ENCODE measurements at places on chromosomes 3 and 15.

- no peak for DNase-seq
These were observed 9.3 kb downstream of the ARIH2 start for GRCh38 chr3:48927928-48928327.

- DNase-seq: no peak
These were observed 69.9 kb downstream of the IGF2BP2 start for GRCh38 chr3:185754920-185755319.

DNA sequence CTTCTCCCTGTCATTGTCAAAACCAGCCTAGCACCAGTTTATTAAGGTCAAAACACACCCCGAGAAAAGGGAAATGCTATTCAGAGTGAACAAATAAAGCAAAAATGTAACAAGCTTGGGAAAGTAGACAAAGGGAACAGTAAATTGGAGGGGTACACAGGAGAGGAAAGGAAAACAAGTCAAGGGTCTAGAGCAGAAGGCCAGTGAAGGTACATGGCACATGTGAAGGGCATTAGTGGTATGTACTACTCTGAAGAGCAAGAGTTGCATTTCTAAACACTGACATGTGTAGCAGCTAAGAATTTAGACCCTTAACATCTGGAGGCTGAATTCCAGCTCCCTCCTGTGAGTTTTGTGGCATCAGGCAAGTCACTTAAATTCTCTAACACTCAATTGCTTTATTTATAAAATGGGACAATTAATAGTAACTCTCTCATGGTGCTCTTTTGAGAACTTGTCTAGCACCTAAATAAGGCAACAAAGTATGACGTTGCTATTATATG is 244.3 kb upstream of the ADAMTS9 start:
- no peak for DNase-seq

DNA sequence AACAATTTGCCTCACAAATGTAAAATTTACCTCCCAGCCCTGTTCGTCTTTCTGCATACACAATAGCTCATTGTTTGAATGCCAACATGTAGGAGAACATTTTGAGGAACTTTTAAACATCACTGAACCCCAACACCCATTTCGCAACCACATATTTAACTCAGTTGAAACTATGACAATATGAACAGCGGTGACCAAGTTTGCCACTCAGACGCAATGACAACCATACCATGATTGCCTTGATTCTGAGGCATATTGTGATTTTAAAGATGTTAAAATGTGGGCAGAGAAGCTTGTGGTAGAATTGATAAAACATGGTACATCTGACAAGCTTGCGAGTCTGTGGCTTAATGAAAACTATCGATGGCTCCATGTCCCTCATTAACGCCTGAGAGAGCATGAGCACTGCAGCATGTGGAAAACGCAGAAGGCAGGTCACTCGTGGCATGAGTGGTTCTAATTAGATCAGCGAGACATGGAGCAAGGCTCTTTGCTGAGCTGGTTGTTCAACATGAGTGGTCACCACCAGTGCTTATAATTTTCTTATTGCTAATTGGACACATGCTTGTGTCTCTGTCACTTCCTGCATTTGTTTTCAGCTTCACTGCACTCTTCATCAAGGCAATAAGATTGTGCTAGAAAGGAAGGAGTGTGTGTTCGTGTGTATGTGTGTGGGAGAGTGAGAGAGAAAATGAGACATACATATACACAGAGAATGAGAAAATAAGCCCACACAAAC is 116.8 kb downstream of the CHST2 start:
- DNase-seq: no peak

DNA sequence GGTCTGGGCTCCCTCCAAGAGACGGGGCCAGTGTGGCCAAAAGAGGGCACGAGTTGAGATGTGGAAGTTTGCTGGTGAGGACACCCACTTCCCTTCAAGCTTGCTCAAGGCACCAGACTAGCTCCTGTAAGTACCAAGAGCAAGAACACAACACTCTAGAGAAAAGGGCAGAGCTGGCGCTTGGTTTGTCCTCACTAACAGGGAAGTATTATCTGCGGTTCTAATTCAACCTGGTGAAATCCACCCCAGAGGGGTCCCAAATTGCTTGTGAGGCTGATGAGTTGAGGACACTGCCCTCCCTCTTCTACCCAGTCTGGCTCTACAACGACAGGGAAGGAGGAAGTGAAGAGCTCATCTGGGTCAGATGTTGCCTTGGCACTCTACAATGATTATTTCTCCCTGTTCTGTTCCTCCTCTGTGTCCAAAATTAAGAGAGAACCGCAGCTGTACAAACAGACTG is 16.9 kb upstream of the FSIP1 start:
- no peak for DNase-seq

DNA sequence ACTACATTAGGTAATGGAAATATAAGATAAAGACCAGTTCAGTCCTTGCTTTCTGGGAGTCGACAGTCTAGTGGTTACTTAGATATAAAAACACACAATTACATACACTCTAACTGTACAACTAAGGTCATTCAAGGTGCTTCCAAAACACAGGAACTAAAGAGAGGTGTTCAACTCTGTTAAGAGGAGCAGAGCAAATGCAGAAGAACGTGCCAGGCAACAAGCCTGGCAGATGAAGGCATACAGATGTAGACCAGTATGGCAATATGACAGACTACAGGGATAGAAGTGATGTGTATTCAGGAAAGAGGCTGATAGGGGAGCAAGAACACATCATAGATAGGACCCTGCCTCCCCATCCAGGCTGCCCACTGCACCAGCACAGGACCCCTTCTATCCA is 78.3 kb downstream of the CBLB start:
- no peak for DNase-seq

DNA sequence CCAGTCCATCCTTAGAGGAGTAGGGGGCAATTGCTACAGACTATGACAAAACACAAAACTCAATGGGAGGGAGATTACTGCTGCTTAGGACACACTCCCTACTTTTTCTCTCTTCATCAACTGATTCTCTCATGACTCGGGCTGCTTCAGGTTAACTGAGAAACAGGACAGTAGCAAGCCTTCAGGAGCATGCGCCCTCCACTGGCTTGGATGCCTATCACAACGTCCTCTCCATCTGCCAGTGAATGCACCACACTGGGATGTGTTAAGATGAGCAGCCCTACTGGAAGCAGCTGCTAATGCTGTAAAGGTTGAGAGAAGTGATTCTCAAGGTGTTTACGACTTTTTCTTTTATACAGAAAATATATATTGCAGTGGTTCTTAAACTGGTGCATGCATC is 542.3 kb downstream of the EDEM1 start:
- no peak for DNase-seq

DNA sequence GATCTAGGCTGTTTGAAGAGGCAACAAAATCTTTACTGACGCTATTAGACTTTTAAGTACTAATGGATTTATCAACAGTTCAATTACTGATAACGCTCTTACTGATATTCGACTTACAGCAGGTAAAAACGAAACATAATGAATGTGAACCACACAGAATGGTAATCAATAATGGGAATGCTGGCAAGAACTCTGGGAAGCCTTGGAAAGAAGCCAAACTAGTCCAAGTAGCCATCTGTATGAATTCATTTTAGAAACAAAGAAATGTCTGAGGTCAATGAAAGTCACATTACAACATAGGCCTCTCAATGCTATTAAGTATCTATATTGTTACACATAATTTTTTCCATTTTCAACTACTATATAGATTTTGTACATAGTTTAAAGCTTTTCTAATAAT is 130.0 kb downstream of the DMXL2 start:
- DNase-seq: no peak

DNA sequence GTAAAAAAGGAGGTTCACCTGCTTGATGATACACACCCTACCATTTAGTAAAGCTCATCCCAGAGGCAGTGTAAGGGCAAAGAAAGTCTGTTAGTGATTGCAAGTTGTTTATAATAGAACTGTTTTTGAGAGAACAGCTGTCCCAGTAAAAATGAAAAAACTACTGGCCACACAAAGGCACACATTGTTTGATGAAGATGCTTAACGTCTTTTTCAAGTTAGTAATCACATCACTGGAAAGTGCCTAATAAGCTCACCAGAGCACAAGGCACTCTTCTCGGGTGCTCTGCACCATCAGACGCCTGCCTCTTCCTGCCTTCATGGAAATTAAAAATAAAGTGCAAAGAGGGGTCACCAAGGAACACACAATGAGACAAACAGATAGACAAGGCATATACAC is 186.9 kb downstream of the PDZRN3 start:
- DNase-seq: no peak
